T47D (cell line): ENCODE measurements at places on chromosomes 2 and 18.

DNA sequence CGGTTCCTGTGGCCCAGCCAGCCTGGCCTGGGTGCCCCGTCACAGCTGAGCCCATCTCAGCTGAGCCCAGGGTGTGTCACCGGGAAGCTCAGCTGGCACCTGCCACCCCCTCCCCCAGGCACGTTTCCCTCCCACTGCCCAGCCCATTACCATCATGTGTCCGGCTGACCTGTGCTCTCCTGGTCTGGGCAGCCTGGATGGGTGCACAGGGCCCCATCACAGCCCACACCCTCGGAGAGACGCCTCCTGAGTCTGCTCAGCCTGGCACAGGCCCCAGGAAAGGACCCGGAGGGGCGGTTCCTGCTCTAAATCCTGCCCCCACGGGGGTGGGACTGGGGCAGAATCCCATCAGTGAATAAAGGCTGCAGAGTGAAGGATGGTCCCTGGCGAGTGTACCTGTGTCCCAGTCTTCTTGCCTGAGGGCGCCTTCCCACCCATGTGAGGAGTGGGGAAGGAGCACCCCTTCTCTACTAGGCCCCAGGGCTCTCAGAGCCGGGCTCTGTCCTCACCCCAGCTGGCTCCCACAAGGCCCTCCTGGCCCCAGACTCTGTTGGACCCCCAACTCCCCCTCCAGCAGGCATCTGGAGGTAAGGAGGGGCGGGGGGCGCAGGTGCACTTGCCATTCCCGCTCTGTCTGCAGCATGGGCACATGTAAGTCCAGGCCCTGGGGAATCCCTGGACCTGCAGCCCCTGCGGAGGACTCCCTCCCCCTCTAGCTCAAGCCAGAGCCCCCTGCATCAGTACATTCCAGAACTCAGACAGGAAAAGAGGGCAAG, 21.2 kb downstream of the GPC1 start:
- DNase-seq = peak; percentile 74

DNA sequence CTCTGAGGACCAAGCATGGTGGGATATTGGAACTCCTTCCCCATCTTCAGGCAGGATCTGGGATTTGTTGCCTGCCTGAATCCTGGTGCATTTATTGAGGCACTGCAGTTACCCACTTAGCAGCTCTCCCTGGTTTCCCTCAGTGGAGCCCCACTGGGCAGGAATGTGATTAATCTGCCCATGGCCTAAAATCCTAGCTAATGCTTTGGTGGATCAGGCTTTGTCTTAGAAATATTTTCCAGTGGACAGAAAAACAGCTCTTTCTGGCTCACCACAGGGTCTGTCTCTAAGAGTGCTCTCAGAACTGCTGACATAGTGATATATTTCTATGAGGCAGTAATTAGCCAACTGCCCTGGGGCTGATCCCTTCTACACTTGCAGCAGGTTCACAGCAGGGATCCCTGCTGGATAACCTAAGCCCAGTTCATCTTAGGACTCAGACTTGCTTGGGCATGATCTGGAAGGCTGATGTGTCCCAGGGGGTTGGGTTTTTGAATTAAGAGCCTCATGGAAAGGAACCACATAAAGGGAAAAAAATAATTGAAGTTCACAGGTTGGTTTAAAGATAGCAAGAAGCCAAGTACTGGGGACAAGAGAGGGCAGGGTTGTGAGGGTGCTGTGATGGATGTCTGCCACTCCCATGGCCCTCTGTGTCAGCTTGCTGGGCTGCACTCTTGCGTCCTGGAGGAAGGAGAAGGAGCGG, 44.3 kb upstream of the ZDBF2 start:
- no peak for DNase-seq

- no peak for DNase-seq
Measured at GRCh38 chr2:183232161-183232865, 108.1 kb downstream of the NUP35 start.

DNA sequence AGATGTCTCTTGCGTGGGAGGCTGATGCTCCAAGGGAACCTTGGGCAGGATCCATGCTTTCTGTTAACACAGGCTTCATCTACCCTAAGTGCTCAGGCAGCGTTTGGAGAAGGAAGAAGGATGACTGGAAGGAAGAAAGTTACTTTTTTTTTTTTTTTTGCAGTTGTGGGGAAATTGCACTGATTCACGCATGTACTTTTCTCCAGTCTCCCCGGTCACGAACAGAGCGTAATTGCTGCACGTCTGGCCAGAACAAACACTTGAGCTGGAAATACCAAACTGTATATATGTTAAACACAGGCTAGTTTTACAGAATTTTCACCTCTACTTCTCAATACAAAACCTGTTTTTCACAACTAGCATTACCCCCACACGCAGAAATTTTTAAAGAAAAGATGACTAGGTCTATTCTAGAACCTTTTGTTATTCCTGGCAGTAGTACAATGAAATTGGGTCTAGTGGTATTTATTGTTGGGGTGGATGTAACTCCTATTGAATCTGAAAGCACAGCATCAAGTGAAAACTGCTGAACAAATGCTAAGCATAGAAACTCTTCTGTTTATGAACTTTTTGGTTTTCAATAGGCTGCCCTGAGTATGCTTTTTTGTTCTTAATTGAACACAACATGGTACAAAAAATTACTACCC, 9.3 kb upstream of the SCYGR5 start:
- DNase-seq = no peak

DNA sequence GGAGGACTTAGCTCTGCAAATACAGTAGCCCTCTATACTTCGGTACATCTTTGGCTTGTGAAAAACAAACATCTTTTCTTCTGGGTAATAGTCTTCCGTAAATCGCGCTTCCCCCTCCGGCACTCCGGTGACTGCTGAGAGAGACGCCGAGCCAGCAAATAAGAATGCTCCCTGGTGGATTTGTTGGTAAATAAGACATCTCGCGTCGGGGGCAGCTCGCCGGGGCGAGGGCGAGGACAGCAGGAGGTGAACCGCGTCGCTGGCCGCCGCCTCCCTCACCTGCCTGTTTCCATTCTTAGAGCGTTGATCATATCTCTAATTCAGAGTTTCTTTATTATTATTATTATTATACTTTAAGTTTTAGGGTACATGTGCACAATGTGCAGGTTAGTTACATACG, 117.6 kb downstream of the PMAIP1 start:
- DNase-seq = no peak

- DNase-seq = no peak
Measured at GRCh38 chr2:113282747-113283533, 4.2 kb upstream of the PAX8 start.

GRCh38 chr2:4122726-4123125, 419.4 kb downstream of the DCDC2C start:
- DNase-seq = peak; percentile 73

GRCh38 chr2:60560734-60561644, 7.5 kb upstream of the BCL11A start:
- peak; percentile 44 for DNase-seq

DNA sequence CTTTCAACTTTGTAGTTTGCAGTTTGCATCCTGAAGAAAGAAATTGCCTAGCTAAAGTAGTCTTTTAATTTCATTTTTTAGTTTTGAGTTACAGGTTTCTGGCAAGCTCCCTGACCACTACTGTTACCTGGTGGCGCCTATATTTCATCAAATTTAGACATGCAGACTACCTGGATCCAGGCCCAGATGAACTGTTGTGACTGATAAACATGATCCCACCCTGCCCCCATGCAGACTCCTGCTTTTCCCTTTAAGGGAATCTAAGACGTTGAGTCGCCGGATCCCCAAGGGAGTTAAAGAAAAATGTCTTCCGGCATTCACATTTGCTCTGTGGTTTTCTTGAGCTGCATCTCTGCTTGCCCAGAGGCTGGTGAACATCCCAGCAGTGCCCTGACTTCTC, 22.2 kb downstream of the METAP1D start:
- no peak for DNase-seq

DNA sequence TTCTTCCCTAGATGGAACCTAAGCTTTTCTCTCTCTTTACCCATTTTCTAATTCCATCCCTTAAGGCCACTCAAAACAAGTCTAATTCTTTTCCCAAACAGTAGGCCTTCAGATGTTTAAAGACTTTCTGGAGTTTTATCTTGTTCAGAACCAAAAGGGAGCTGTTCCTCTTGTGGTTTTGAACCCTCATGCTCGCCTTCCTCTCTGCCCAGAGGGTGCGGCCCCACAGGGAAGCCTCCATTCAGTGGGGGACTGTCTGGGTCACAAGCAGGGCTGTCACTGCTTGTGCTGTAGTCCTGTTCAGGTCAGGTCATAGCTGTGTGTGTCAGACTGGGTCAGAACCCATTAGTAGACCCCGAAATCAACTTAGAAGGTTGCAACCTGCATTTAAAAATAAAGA, 56.5 kb downstream of the TET3 start:
- DNase-seq = no peak

- no peak for DNase-seq
Measured at GRCh38 chr2:236403125-236403524, 138.9 kb upstream of the ASB18 start.

- no peak for DNase-seq
Measured at GRCh38 chr2:232687382-232688160, 9.6 kb upstream of the GIGYF2 start.

DNA sequence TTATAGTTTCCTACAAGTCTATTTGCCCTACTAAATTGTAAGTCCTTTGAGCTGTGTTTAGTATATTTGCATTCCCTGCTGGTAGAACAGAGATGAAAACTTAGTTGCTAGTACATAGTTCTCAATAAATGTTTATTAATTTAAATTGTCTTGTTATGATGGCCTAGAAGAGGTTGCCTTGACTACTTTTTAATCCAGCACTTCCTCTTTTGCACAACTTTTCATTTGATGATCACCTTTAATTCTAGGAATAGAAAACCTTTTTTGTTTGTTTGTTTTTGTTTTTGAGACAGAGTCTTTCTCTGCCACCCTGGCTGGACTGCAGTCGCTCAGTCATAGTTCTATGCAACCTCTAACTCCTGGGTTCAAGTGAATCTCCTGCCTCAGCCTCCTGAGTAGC, 6.7 kb downstream of the CFAP36 start:
- no peak for DNase-seq

- DNase-seq = no peak
Measured at GRCh38 chr2:1488851-1489250, 75.6 kb downstream of the TPO start.

GRCh38 chr2:157076526-157077161, 180.9 kb upstream of the GALNT5 start:
- no peak for DNase-seq
